ENCODE measurements at places on chromosomes 13 and 19. TPM values are rescaled to one million over a fixed set of nuclear protein-coding genes. Genes with fewer than 3 reads are reported as not detected.

- H3K27ac ChIP-seq: peak overlapping the region; percentile 82
- H3K4me3 ChIP-seq: no peak overlapping the region
- H3K4me1 ChIP-seq: no peaks in the 10 kb centered on the region
- H3K36me3 ChIP-seq: no peaks in the 10 kb centered on the region
- no peak for DNase-seq
- H3K27me3 ChIP-seq: no peaks in the 10 kb centered on the region
Observed at GRCh38 chr13:30443957-30444404, 21.7 kb downstream of the UBE2L5 start.

CBY2 gene
- not detected for total RNA-seq

DNA sequence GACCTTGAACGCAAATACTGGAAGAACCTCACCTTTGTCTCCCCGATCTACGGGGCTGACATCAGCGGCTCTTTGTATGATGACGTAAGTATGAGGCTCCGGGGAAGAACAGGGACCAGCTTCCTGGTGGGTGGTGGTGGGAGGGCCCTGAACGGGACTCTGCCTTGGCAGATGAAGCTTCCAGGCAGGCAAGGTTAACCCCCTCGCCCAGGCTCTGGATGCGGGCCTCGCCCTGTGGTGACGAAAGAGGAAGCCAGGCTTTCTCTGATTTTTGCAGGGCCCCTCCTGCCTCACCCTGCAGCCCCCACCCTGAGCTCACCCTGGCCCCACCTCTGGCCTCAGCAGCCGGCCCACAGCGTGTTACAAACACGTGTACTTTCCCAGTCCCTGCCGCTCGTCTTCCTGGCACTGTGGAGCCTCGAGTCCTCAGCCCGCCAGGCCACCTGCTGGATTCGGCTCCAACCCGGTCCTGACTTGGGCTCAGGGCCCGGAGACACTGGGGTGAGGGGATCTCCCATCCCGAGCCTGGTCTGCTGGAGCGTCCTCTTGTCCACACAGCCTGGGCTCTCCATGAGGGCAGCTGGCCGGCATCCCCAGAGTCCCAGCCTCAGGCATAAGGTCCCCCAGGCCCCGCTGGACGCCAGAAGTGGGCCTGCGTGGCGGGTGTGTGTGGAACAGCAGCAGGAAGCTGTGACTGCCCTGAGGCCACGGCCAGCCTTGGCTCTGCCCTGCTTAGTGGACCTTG, 72.4 kb downstream of the KDM4B start:
- peaks cover 8% of the 10 kb centered on the region for H3K4me1 ChIP-seq
- no peak for DNase-seq
- no peak overlapping the region for H3K27ac ChIP-seq
- no peaks in the 10 kb centered on the region for H3K27me3 ChIP-seq
- no peak overlapping the region for H3K4me3 ChIP-seq

DNA sequence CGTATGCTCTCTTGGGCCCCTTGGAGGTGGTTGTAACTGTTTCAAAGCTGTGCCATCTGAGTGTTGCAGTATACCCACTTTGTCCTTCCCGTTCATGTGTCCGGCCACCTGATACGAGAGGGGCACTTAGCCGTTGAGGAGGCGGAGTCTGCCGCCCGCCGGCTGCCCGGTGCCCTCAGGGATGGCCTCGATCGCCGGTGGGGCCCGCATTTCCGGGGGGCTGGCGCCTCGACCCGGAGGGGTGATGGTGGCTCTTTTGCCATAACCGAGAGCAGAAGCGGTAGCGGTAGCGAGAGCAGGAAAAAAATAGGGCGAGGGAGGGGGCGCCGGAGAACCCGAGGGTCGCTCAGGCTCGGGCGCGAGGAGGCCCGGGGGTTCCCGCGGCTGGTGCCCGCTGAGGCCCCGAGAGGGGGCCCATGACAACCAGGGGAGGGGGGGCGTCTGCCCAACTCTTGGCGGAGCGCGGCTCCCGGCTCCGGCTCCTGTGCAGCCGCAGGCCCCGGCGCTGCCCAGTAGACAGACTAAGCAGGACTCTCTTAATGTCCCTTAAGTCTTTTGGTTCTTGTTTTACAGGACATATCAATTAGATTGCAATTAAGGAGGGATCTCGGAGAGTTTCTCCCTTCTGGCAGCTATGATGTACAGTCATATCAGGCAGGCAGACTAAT, 342.7 kb upstream of the SGCG start:
- no peaks in the 10 kb centered on the region for H3K4me1 ChIP-seq
- H3K27ac ChIP-seq: no peak overlapping the region
- no peak overlapping the region for H3K4me3 ChIP-seq
- H3K36me3 ChIP-seq: no peaks in the 10 kb centered on the region
- DNase-seq: no peak

- H3K36me3 ChIP-seq: no peaks in the 10 kb centered on the region
- no peak overlapping the region for H3K27ac ChIP-seq
- no peaks in the 10 kb centered on the region for H3K27me3 ChIP-seq
Observed at GRCh38 chr19:7215176-7215575, 79.0 kb downstream of the INSR start.

LYL1 gene
- total RNA-seq: 1.2 TPM

- H3K27ac ChIP-seq: no peak overlapping the region
- no peaks in the 10 kb centered on the region for H3K4me1 ChIP-seq
- no peak for DNase-seq
- H3K27me3 ChIP-seq: no peaks in the 10 kb centered on the region
- H3K36me3 ChIP-seq: no peaks in the 10 kb centered on the region
Observed at GRCh38 chr19:4542896-4543841, 3.3 kb upstream of the LRG1 start.

- no peak overlapping the region for H3K4me3 ChIP-seq
- H3K27me3 ChIP-seq: no peaks in the 10 kb centered on the region
- H3K4me1 ChIP-seq: no peaks in the 10 kb centered on the region
- no peaks in the 10 kb centered on the region for H3K36me3 ChIP-seq
Observed at GRCh38 chr19:10126213-10126639, 6.5 kb upstream of the EIF3G start.

CEACAM21 gene
- total RNA-seq: 2.5 TPM

ATP8A2 gene
- 0.40 TPM for total RNA-seq

GRCh38 chr13:92821324-92821723, 405.3 kb upstream of the GPC6 start:
- H3K27ac ChIP-seq: no peak overlapping the region
- no peak overlapping the region for H3K4me3 ChIP-seq
- no peaks in the 10 kb centered on the region for H3K4me1 ChIP-seq
- H3K27me3 ChIP-seq: no peaks in the 10 kb centered on the region
- DNase-seq: no peak
- H3K36me3 ChIP-seq: no peaks in the 10 kb centered on the region

DNA sequence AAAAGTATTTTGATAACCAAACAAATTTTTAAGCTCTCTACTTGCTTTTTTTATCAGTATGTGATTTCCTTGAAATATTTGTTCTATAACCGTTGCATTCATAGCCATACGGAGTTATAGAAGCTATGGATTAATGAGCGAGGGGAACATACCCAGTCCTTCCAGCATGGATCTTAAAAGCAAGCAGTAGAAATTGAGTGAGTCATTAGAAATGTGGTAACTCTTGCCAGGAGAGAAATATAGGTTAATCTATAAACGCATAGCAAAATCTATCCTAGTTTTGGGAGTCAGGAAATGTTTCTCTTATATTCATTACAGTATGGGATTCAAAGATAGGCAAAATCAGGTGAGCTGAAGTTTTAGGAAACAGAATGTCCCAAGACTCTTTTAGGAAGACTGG, 507.4 kb downstream of the DACH1 start:
- no peaks in the 10 kb centered on the region for H3K4me1 ChIP-seq
- H3K27me3 ChIP-seq: no peaks in the 10 kb centered on the region
- H3K4me3 ChIP-seq: no peak overlapping the region
- H3K27ac ChIP-seq: no peak overlapping the region

GRCh38 chr13:74620308-74620707, 486.1 kb upstream of the KLF12 start:
- H3K4me1 ChIP-seq: no peaks in the 10 kb centered on the region
- no peaks in the 10 kb centered on the region for H3K27me3 ChIP-seq
- no peak overlapping the region for H3K27ac ChIP-seq
- no peak overlapping the region for H3K4me3 ChIP-seq
- no peak for DNase-seq
- H3K36me3 ChIP-seq: no peaks in the 10 kb centered on the region

- H3K27ac ChIP-seq: peak overlapping the region; percentile 87
- H3K36me3 ChIP-seq: peaks cover 33% of the 10 kb centered on the region
- DNase-seq: no peak
- H3K4me3 ChIP-seq: no peak overlapping the region
- no peaks in the 10 kb centered on the region for H3K27me3 ChIP-seq
- H3K4me1 ChIP-seq: peaks cover 3% of the 10 kb centered on the region
Observed at GRCh38 chr19:38733241-38733492, 11.1 kb downstream of the CAPN12 start.

DNA sequence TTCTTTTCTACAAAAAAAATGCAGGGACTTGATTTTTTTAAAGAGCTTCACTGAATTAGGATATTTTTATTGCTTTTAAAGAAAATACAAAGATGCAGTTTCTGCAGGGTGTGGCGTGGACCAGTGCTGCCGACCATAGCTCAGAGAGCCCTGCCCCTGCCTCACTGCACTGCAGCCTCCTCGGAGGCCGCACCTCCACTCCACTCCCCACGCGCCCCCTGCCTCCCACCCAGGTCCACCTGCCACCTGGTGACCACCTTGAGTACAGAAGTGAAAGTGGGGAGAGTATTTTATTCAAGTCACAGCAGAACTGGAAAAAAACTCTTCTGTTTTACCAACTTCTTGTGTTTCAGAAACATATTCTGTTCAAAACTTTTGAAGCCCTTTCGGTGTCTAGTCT, 7.9 kb upstream of the F7 start:
- DNase-seq: no peak
- H3K4me1 ChIP-seq: no peaks in the 10 kb centered on the region
- no peak overlapping the region for H3K27ac ChIP-seq
- no peak overlapping the region for H3K4me3 ChIP-seq
- H3K27me3 ChIP-seq: no peaks in the 10 kb centered on the region
- H3K36me3 ChIP-seq: no peaks in the 10 kb centered on the region

- H3K27me3 ChIP-seq: no peaks in the 10 kb centered on the region
- peak overlapping the region; percentile 86 for H3K27ac ChIP-seq
- peak; percentile 59 for DNase-seq
- H3K4me1 ChIP-seq: peaks cover 8% of the 10 kb centered on the region
Observed at GRCh38 chr19:37654629-37655300, 500 bp downstream of the ZFP30 start.

DNA sequence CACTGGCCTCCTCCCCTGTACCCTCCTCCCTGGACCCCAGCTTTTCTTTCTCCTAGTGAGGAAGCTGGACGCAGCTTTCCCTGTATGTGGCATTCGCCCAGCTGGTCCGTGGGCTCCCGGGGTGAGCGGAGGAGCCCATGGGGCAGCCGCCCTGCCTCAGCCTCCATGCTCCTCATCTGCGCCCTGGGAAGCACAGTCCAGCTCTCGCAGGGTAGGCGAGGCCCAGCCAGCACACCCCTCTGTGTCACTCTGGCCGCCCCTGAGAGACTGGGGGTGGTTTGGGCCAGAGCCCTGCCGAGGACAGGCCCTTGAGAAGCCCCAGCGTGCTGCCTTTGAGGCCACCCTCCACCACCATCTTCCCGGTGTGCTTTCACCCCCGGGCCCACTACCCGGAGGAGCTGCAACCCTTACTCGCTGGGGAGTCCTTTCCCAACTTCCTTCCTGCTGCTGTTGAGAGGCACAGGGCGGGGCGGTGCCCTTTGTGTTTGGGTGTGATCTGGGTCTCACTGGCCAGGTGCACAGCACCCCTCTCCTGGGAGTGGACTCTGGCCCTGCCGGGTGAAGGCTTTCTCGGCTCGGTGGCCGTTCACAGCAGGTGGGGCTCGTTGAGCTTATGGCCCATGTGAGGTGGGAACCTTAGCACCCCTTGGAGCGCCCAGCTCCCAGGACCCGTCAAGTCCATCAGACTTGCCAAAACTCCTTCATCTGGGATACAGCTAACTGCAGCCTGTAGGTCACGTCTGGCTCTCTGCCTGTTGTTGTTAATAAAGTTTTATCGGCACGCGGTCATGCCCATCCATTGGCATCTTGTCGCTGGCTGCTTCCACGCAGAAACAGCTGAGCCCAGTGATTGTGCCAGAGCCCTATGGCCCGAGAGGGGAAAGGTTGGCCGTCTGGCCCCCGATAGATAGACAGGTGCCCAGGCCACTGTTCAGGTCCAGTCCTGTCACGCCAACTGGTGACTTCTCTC, 3.2 kb downstream of the NCLN start:
- no peaks in the 10 kb centered on the region for H3K36me3 ChIP-seq
- no peak for DNase-seq
- no peak overlapping the region for H3K27ac ChIP-seq
- no peak overlapping the region for H3K4me3 ChIP-seq
- H3K27me3 ChIP-seq: no peaks in the 10 kb centered on the region
- H3K4me1 ChIP-seq: peaks cover 25% of the 10 kb centered on the region

ZNF568 gene
- 2.8 TPM for total RNA-seq

DNA sequence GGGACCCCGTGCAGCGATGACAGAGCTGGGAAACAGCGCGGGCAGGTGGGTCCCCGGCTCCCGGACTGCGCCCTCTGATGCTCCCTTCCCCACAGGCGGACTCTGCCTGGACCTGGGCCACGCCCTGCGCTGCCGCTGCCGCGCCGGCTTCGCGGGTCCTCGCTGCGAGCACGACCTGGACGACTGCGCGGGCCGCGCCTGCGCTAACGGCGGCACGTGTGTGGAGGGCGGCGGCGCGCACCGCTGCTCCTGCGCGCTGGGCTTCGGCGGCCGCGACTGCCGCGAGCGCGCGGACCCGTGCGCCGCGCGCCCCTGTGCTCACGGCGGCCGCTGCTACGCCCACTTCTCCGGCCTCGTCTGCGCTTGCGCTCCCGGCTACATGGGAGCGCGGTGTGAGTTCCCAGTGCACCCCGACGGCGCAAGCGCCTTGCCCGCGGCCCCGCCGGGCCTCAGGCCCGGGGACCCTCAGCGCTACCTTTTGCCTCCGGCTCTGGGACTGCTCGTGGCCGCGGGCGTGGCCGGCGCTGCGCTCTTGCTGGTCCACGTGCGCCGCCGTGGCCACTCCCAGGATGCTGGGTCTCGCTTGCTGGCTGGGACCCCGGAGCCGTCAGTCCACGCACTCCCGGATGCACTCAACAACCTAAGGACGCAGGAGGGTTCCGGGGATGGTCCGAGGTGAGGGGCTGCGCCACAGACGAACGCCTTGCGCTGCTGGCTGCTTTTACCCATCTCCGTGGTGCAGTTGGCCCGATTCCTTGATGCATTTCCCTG, 7.8 kb upstream of the SELENOV start:
- H3K36me3 ChIP-seq: no peaks in the 10 kb centered on the region
- DNase-seq: no peak
- peak overlapping the region; percentile 32 for H3K4me3 ChIP-seq
- H3K27ac ChIP-seq: no peak overlapping the region

DNA sequence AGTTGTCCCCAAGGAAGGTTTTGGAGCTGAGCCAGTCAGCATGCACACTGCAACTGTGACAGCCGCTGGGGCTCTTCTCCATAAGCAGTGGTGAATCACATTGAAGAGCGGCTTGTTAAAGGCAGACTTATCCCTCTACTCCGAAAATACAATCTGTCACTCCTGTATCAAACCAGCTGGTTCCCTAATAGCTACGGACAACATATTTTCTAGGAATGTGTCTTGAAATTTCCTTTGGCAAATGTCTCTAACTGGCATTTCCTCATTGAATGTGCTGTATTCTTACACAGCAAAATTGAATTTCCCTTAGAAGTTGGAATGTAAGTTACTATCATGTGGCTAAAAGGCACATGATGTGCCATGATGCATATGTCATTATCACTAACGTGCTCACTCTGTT, 104.0 kb upstream of the GPR12 start:
- no peak overlapping the region for H3K4me3 ChIP-seq
- H3K27me3 ChIP-seq: no peaks in the 10 kb centered on the region
- no peaks in the 10 kb centered on the region for H3K4me1 ChIP-seq
- no peak for DNase-seq

- H3K27ac ChIP-seq: peak within 1 kb of the TSS; percentile 64
- H3K4me1 ChIP-seq: peaks cover 20% of the 10 kb centered on the region
- no peaks in the 10 kb centered on the region for H3K36me3 ChIP-seq
- H3K27me3 ChIP-seq: no peaks in the 10 kb centered on the region
- H3K4me3 ChIP-seq: peak within 1 kb of the TSS; percentile 81
- DNase-seq: peak; percentile 60
Observed at GRCh38 chr19:45638930-45639729, at the start of gene EML2. Gene EML2, minus strand, starts transcription at chr19:45639397. Its CDS starts 21 bp downstream, at chr19:45639376.

All from Peyer's patch (tissue), 4 donors.